ENCODE measurements at places on chromosomes 3 and 15.

DNA sequence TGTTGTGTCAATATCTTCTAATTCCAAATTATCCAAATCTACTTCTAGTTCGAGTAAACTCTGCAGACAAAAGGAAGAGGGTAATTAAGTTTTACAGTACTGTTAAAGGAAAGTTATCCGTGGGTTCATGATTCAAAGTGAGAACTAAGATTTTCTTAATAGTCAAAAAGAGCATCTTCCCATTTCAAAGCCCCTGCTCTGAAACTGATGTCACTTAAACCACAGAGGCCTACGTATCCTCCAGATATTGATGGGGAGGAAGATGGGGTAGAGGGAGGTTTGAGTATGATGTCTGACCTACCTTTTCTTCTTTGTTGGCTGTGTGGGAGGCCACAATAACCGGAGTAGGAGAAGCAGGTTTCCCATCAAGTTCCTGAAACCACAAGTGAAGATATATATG lies 14.1 kb downstream of the MRPS22 start:
- DNase-seq: no peak

- no peak for DNase-seq
Measured at GRCh38 chr3:122272879-122273278, 52.2 kb upstream of the CSTA start.

DNA sequence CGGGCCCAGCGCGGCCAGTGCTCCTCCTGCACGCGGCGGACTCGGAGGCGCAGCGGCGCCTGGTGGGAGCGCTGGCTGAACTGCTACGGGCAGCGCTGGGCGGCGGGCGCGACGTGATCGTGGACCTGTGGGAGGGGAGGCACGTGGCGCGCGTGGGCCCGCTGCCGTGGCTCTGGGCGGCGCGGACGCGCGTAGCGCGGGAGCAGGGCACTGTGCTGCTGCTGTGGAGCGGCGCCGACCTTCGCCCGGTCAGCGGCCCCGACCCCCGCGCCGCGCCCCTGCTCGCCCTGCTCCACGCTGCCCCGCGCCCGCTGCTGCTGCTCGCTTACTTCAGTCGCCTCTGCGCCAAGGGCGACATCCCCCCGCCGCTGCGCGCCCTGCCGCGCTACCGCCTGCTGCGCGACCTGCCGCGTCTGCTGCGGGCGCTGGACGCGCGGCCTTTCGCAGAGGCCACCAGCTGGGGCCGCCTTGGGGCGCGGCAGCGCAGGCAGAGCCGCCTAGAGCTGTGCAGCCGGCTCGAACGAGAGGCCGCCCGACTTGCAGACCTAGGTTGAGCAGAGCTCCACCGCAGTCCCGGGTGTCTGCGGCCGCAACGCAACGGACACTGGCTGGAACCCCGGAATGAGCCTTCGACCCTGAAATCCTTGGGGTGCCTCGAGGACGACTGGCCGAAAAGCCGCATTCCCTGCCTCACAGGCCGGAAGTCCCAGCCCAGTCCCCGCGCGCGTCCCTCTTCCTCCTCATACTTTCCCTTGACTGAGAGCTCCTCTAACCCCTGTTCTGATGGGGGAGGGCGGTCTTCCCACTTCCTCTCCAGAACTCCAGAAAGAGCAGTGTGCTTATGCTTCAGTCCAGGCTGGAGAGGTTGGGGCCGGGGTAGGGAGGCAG lies 1.4 kb upstream of the IL17RC start:
- no peak for DNase-seq

- no peak for DNase-seq
Measured at GRCh38 chr15:43465100-43465499, 27.9 kb downstream of the TP53BP1 start.

DNA sequence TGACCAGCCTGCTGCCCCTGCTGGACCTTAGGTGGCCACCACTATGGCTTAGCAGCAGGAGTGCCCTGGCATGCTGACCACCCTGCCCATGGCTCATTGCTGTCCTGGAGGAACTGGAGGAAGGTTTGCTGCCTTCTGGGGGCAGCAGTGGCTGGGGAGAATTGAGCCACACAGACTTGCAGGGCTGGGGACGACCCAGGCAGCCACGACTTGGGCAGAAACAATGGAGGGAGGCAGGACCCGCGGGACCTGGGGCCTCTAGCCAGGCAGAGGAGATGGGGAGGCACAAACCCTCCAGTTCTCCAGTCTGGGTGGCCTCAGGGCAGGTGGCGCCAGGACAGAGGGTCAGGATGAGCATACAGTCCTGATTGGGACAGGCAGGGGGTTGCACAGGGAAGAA lies 32.8 kb downstream of the ADAMTS7 start:
- no peak for DNase-seq

DNA sequence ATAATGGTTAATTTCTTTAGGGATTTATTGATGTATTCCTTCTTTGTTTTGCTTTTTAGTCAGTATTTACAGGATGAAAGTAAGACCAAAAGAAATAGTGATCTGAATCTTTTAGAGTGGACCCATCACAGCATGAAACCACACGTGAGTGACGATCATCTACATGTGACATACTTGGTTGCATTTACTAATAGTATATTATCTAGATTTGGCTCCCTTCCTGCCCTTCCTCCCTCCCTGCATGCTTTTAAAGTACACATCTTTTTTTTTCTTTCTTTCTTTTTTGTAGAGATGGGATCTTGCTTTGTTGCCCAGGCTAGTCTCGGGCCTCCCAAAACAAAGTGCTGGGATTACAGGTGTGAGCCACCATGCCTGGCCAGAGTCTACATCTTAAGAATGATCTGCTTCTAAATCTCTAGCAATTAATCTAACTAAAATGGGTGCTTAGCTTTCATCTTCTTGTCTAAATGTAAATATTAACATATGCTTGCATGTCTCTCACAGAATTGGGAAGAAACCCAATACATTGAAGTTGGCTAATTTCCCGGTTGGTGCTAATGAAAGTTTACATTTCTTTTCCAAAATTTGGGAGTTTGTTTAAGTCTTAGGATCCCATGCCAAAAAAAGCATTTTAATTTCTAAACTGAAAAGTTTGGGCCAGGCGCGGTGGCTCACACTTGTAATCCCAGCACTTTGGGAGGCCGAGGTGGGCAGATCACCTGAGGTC lies 38.0 kb downstream of the SENP2 start:
- no peak for DNase-seq

- DNase-seq: no peak
Measured at GRCh38 chr3:74003734-74004133, 379.0 kb upstream of the PDZRN3 start.

DNA sequence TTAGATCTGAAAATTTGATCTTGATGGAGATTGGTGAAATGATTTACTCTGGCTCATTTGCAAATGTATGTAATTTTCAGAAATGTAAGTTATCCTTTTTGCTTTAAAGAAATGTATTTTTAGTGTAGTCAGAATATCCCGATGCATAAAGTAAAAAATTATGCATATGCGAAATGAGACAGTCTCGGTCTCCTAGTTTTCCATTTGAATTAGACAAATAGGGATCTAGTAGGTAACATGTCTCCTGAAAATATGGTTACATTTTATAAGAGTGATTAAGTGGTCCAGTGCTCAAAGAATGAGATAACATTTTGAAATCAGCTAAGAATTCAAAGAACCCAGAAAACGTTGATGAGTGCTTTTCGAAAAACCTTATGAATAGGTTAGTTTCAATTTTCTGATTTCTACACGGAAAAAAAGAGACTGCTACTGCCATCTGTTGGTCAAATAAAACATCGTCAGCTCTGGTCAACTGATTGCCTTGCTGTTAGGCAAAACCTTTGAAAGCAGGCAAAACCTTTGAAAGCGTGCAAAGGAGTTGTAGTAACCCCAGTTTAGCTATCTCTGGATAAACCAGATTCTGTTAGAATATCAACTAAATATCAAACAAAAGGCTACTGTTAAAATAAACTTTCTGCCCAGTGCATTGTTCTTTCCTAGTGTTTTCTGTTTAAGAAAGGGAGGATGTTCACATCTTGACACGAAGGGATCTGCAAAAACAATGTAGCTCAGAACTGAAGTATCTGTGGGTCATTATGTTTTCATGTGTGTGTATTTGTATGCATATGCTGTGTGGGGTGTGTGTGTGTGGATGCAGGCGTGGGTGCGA lies 59.3 kb upstream of the CHMP2B start:
- no peak for DNase-seq

- DNase-seq: no peak
Measured at GRCh38 chr3:187855131-187855530, 109.9 kb upstream of the BCL6 start.

- no peak for DNase-seq
Measured at GRCh38 chr3:173709026-173709425, 311.5 kb downstream of the NLGN1 start.

DNA sequence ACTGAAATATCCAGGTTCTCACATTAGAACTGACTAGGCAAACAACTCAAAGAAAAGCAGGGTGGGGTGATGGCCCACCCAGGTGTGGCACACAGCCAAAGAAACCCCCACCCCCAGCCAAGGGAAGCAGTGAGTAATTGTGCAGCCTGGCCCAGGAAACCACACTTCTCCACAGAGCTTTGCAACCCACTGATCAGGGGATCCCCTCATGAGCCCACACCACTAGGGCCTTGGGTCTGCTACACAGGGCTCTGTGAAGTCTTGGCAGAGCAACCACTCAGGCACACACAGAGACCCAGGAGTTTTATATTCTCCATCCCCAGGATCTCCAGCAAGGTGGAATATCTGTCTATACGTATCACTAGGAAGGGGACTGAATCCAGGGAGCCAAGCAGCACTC lies 22.2 kb upstream of the TRIM42 start:
- no peak for DNase-seq

DNA sequence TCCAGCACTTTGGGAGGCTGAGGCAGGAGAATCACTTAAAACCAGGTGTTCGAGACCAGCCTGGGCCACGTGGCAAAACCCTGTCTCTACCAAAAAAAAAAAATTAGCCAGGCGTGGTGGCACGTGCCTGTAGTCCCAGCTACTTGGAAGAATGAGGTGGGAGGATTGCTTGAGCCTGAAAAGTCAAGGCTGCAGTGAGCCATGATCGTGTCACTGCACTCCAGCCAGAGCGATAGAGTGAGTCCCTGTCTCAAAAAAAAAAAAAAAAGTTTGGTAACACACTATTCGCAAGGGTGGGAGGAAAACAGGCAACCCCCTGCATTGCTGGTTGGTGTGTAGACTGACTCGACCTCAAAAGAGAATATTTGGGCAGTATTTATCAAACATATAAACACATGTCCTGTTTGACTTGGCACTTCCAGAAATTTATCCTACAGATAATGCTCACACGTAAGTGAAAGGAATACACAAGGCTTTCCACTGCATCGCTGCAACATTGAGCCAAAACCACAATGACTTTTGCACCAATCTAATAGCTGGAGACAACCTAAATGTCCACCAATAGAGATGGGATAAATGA lies 3.1 kb upstream of the ANPEP start:
- no peak for DNase-seq

GRCh38 chr15:96619174-96619573 lies 288.7 kb downstream of the NR2F2 start:
- DNase-seq: no peak

- no peak for DNase-seq
Measured at GRCh38 chr3:196063456-196063855, 18.4 kb downstream of the TFRC start.

GRCh38 chr3:95277613-95278012 lies 1214.8 kb downstream of the NSUN3 start:
- no peak for DNase-seq

- DNase-seq: no peak
Measured at GRCh38 chr3:197942956-197943556, 6.9 kb upstream of the RPL35A start.

DNA sequence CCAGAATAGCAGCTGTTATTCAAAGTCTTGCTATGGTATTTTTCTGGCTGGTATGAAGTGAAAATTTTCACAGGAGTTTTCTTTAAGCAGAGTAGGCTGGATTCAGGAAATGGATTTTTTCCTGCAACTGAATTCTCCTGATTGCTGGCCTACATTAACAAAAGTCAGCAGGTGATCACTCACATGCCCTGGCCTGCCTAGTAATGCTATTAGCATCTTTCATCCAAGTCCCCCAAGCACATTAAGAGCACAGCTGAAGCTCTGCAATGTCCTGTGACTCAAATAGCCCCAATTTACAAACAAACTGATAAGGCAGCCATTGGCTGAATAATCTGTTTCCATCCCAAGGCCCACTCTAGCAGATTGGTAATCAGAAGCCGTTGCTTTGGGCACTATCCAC lies 688.3 kb upstream of the LMCD1 start:
- no peak for DNase-seq

DNA sequence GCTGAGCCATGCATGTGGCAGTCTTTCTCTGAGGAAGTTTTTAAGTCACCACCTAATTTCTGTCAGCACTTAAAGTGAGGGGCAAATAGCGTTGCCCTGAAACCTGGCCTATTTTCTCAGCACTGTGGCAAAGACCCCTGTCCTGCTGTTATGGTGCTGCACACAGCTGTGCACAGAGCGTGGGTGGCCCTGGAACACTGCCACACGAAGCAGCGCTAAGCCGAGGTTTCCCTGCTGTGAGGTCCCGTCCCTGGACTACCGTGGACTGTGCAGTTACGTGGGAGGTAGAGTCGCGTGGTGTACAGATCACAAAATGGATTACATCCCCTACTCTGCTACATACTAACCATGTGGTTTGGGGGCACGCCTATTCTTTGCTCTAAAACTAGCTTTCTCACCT lies 101.6 kb upstream of the NR2E3 start:
- no peak for DNase-seq

- DNase-seq: no peak
Measured at GRCh38 chr15:90184119-90184785, 16.9 kb upstream of the SEMA4B start.

- no peak for DNase-seq
Measured at GRCh38 chr3:161203485-161204098, 17.5 kb upstream of the NMD3 start.

- no peak for DNase-seq
Measured at GRCh38 chr3:129881261-129881660, 12.2 kb downstream of the TMCC1 start.

- no peak for DNase-seq
Measured at GRCh38 chr3:194517333-194517732, 30.5 kb upstream of the ATP13A3 start.

GRCh38 chr3:136954980-136955780 lies 2.6 kb upstream of the IL20RB start:
- DNase-seq: no peak

GRCh38 chr3:45112939-45113338 lies 33.2 kb downstream of the CDCP1 start:
- DNase-seq: no peak

GRCh38 chr3:185270956-185271332 lies 17.1 kb upstream of the EHHADH start:
- DNase-seq: no peak

GRCh38 chr15:39720621-39721611 lies 61.7 kb downstream of the FSIP1 start:
- no peak for DNase-seq

DNA sequence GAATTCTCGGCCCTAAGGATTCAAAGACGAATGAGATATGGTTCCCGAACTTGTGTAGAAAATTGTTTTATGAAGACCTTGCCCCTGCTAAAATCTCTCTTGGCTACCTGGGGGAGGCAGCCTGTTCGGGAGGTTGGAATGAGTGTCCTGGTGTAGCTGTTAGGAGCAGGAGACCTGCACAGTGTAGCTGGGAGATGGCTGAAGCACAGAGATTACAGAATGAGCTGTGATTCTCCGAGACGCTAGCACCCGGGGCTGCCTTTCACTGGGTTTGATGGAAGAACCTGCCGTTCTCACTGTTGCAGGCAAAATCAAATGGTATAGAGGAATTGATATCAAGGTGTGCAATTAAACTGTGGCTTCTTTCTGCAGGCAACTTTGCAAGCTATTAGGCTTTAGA lies 68.0 kb downstream of the TRAK1 start:
- DNase-seq: no peak

GRCh38 chr3:109337393-109337792 lies at the start of gene DPPA4:
DPPA4 (minus strand) TSS chr3:109337546; CDS start chr3:109337517, 29 bp downstream.
- DNase-seq: no peak

- no peak for DNase-seq
Measured at GRCh38 chr15:48096355-48096786, 24.4 kb upstream of the SLC24A5 start.

- DNase-seq: no peak
Measured at GRCh38 chr15:77538027-77538451, 94.7 kb downstream of the LINGO1 start.

Measured in D721Med (cell line).